Fibroblast of skin of right biceps (primary cell): ENCODE measurements at places on chromosomes 1 and 21.
A peak's percentile ranks its signal among the peaks of the same experiment; 100 is the strongest.

DNA sequence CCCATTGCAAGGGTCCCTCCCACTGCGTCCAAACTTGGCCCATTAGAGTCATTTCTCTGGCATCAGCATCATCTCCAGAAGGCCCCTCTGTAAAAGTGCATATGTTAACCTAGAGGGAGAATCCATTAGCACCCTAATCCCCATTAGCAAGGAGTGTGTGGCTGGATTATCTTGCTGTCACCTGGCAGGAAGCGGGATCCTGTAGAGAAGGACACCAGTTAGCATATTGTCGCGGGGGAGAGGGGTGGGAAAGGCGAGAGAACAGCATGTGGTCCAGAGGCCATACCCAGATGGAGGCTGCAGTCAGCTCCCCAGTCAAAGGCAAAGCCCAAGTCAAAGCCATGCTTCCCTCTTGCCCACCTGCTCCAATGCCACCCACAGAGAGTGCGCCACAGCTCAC is 64.0 kb downstream of the OLIG1 start:
- DNase-seq: no peak

GRCh38 chr1:176183618-176184017 is 23.5 kb downstream of the COP1 start:
- no peak for DNase-seq

GRCh38 chr21:41201385-41201784 is 33.4 kb downstream of the BACE2 start:
- DNase-seq: no peak

- DNase-seq: peak; percentile 61
Observed at GRCh38 chr1:55916481-55916880, 662.9 kb downstream of the PLPP3 start.

DNA sequence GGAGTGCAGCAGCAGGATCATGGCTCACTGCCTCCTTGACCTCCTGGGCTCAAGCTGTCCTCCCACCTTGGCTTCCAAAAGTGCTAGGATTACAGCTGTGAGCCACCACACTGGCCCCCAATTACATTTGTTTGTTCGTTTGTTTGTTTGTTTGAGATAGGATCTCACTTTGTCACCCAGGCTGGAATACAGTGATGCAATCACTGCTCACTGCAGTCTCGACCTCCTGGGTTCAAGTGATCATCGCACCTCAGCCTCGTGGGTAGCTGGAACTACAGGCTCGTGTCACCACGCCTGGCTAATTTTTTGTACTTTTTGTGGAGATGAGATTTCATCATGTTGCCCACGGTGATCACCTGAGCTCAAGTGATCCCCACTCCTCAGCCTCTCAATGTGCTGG is 2.0 kb upstream of the VPS72 start:
- no peak for DNase-seq

- DNase-seq: peak; percentile 27
Observed at GRCh38 chr1:217747156-217747769, 116.1 kb downstream of the SPATA17 start.

- peak; percentile 20 for DNase-seq
Observed at GRCh38 chr1:47563201-47563600, 125.4 kb downstream of the FOXD2 start.

GRCh38 chr21:27201197-27201596 is 234.3 kb upstream of the ADAMTS5 start:
- DNase-seq: peak; percentile 87

DNA sequence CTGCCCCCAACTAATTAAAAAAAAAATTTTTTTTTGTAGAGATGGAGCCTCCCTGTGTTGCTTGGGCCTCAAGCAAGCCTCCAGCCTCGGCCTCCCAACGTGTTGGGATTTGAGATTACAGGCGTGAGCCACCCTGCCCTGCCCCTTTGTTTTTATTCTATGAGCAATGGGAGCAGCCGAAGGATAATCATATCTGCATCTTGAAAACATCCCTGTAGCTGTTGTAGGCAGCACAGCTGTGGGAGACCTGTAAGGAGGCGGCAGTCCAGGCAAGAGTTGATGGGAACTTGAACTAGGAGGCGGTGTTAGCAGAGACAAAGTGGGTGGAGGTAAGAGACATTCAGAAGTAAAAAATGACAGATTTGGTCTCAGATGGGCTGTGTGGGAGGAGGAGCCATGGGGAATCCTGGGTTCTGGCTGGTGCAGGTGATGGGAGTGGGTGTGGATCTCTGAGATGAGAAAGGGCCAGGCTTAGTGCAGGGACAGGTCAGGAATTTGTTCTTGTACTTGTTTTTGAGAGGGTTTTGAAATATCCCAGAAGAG is 31.3 kb downstream of the STUM start:
- no peak for DNase-seq

DNA sequence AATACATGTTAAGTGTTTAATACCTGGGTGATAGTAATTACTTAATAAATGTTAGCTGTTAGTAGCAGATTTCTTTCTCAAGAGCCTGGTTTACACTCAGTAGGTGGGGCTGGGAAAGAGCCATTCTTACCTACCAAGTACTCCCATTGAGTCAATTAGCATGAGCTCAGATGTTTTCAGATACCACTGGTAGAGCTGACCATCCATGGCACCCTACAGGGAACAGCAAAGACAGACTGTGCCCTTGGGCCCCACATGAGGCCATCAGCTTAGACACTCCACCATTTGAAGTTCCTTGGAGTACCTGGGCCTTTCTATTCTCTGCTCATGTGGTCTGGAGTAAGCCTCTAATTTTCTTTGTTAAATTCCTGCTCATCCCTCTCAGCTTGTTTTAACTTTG is 179.3 kb downstream of the CACNA1E start:
- no peak for DNase-seq

DNA sequence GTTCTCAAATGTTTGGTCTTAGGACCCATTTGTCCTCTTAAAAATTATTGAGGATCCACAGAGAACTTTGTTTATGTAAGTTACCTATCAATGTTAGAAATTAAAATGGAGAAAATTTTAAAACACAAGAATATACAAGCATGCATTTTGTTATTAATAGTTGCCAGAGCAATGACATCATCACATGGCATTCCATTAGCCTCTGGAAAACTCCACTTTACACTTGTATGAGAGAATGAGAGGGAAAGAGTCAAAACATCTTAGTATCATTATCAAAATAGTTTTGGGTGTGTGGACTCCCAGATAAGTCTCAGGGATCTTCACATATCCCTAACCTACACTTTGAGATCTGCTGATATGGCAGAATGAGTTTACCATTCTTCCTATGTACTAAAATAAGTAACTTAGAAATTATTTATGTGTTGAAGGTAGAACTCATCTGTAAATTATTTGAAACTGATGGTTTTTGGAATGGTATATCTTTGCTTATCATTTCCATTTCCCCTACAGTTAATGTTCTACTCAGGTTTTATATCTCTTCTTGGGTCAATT is 48.8 kb downstream of the RNF220 start:
- no peak for DNase-seq

- peak; percentile 40 for DNase-seq
Observed at GRCh38 chr1:49364676-49365075, 588.0 kb upstream of the BEND5 start.

DNA sequence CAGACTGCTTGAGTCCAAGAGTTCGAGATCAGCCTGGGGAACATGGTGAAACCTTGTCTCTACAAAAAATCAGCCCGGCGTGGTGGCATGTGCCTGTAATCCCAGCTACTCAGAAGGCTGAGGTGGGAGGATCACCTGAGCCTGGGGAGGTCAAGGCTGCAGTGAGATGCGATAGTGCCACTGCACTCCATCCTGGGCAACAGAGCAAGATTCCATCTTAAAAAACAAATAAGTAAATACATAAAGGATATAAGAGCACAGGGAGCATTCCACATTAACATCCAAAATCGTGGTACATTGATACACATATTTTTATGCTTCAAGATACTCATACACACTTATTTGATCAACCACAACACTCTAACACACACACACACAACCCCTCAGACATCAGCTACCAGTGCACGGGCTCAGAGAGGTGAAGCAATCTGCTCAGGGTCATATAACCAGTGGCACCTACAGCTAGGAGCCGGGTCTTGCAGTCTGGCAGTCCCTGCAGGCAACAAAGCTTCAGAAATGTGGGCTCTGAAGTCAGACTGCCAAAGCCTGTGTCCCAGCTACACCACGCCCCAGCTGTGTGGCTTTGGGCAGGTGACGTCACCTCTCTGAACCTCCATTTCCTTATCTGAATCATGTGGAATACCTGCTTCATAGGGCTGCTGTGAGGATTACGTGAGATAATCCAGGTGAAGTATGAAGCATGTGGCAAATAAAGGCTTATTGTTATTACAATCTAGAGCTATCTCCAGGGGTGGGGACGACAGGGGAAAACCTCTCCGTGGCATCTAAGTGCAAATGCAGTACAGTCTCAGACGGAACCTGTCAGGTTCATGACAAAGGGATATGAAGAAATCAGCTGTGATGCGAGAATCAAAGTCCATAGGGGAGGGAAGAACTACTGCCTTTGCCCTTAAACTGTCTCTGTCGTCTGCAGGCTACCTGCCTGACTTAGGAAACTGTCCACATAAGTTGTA is 4.8 kb upstream of the CRYBG2 start:
- no peak for DNase-seq

GRCh38 chr1:54499097-54499359 is 49.0 kb upstream of the ACOT11 start:
- no peak for DNase-seq

- DNase-seq: peak; percentile 16
Observed at GRCh38 chr1:4726620-4727341, 72.4 kb downstream of the AJAP1 start.

GRCh38 chr1:39177706-39178105 is 26.8 kb upstream of the MACF1 start:
- DNase-seq: no peak

DNA sequence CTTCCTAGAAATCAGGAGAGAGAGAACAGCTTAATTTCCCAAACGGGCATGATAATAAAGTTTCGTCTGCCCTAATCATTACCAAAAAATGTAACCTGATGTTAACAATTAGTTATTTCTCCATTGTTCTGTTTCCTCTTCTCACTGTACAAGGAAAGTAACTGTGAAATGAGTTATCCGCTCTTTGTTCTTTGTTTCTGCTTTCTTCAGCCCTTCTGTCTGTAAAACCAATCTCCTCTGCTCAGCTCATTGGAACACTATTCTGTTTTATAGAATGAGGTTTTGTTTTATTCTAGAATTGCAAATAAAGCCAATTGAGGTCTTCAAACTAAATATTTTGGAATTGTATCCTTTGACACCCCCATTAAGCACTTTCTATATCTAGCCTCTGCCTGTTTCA is 8.8 kb upstream of the THEM4 start:
- DNase-seq: no peak

DNA sequence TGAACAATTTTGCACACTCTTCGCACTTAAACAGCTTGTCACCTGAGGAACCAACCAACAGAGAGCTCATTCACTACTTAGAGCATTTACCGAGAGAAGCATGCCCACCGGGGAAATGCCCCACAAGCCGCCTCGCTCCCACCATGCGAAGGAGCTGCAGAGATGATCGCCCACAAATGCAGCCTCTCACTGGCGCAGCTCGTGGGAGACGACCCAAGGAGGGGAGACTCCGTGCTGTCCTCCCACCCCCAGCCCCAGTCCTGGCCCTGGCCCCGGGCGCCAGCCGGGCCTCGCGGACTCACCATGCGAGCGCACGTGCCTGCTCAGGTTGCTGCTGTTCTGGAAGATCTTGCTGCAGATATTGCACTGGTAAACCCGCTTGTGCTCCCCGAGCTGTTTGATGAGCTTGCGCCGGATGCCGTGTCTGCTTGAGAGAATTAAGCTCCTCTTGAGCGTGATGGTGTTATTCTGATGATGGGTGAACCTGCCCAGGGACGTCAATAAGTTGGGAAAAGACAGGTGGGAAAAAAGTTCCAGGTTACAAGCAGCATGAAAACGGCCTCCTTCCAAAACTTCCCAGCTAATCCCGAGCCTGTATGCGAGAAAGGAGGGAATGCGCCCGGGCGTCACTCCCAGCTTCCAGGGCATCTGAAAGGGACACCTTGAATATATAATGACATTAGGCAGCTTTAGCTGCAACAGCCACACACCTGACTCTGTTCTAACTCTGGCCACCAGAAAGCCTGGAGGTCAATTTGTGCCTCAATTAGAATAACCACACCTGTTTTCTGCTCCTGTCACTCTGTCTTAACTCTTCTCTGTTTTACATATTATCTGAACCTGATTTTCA is 42.8 kb downstream of the PRDM15 start:
- no peak for DNase-seq

DNA sequence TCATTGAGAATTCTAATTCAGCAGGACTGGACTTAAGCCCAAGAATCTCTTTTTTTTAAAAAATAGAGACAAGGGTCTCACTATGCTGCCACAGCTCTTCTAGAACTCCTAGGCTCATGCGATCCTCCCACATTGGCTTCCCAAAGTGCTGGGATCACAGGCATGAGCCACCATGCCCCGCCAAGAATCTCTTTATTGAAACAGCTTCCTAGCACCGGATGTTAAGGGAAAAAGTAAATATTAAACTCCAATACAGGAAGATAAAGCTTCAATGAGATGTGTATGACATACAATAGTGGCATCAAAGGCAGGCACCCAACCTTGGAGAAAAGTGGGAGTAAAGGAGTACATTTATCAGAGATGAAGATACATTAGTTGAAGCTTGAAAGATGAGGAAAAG is 25.5 kb downstream of the PUM1 start:
- DNase-seq: no peak

DNA sequence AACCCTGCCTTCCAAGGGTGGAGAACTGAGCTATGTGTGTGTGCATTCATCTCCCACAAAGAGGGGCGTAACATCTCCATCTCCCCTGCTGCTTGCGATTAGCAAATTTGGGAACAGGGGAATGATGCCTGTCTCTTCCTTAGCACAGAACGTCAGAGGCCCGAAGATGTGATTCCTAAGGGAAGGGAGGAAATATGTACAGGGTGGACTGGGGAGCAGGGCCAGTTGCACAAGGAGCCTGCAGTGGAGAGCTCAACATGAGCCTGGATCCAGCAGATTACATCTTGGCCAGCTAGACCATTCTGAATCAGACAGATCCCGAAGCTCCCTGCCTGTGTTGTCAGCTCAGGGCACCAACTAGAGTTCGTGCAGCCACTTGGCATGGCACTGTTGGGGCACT is 118.1 kb downstream of the NGF start:
- DNase-seq: peak; percentile 53

- DNase-seq: no peak
Observed at GRCh38 chr1:153293851-153294250, 18.9 kb downstream of the PGLYRP3 start.

DNA sequence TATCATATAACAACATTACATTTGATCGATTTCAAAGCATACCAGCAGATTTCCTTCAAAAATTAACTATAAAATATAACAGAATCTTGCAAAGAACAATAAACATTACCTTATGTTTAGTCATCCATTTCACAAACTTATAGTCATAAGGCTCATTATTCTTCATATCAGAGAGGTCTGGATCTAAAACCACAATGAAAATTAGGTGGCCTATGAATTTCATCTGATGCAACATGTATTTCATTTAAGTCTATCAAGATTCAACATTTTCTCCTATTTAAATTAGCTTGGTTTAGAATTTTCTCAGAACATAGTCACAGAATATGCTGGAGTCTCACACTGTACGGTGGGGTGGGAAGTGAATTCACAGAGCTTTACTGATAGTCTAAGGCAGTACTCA is 49.2 kb downstream of the KYAT3 start:
- DNase-seq: peak; percentile 33

GRCh38 chr1:145857170-145857569 is 1.7 kb downstream of the PIAS3 start:
- DNase-seq: no peak

GRCh38 chr1:67118646-67119045 is 16.1 kb downstream of the C1orf141 start:
- DNase-seq: no peak

- no peak for DNase-seq
Observed at GRCh38 chr1:206022766-206023165, 929 bp downstream of the CTSE start.
